ENCODE measurements at places on chromosomes 4 and X.

GRCh38 chr4:120731561-120731960, 191.0 kb downstream of the PRDM5 start:
- no peak for DNase-seq

GRCh38 chr4:56783986-56784385, 37.5 kb downstream of the SPINK2 start:
- DNase-seq: no peak

GRCh38 chrX:96838537-96838936, 45.2 kb upstream of the RPA4 start:
- no peak for DNase-seq

GRCh38 chr4:124414276-124415040, 298.1 kb downstream of the ANKRD50 start:
- DNase-seq: no peak

DNA sequence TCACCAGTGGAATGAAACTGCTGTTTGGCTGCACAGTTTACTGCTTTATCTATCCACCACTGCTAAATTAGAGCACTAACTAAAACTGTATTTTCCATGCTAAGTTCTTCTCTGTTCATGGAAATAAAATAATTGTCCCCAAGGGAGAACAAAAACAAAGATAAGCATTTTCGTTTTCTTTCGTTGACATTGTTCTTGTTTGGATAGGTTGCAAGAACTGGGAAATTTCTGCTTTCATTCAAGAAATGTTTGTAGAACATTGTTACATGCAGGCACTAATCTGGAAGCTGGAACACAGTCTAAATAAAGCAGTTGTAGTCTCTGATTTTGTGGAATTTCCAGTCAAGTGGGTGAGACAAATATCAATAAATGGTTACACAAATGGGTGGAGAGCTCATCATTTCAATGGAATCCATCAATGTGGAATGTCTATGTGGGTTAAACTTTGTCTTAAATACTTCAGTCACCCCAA, 5.8 kb upstream of the CXCL8 start:
- no peak for DNase-seq

- DNase-seq: no peak
These were observed 477.6 kb upstream of the INTU start for GRCh38 chr4:127155116-127155515.

GRCh38 chr4:24228692-24229091, 338.8 kb upstream of the PPARGC1A start:
- DNase-seq: no peak

GRCh38 chrX:13266641-13267345, 53.1 kb downstream of the ATXN3L start:
- DNase-seq: no peak

Measured in COR-L47 (cell line).